Thoracic aorta (tissue), 2 donors: ENCODE measurements at places on chromosomes 12 and 14. TPM values are rescaled to one million over a fixed set of nuclear protein-coding genes. Genes with fewer than 3 reads are reported as not detected.

The ALDH1L2 gene
- total RNA-seq, result 16.5 TPM

The PAH gene
- total RNA-seq, result not detected

The UBE3B gene
- total RNA-seq, result 41.4 TPM

The DAO gene
- total RNA-seq, result not detected

The OAS2 gene
- total RNA-seq, result 21.2 TPM

The COL2A1 gene
- total RNA-seq, result 0.14 TPM

The KLRG1 gene
- total RNA-seq, result 3.0 TPM

The RPAP3 gene
- 16.8 TPM for total RNA-seq

- no peaks in the 10 kb centered on the region for H3K36me3 ChIP-seq
- peaks cover 20% of the 10 kb centered on the region for H3K4me1 ChIP-seq
- no peak for DNase-seq
- H3K4me3 ChIP-seq, result no peak overlapping the region
- H3K27ac ChIP-seq, result no peak overlapping the region
Measured at GRCh38 chr12:24894879-24895278, 54.0 kb downstream of the BCAT1 start.

GRCh38 chr14:31902945-31903646 lies 174.0 kb upstream of the ARHGAP5 start:
- no peak overlapping the region for H3K27ac ChIP-seq
- H3K36me3 ChIP-seq, result no peaks in the 10 kb centered on the region
- no peaks in the 10 kb centered on the region for H3K27me3 ChIP-seq
- no peak overlapping the region for H3K4me3 ChIP-seq
- no peaks in the 10 kb centered on the region for H3K4me1 ChIP-seq
- no peak for DNase-seq

DNA sequence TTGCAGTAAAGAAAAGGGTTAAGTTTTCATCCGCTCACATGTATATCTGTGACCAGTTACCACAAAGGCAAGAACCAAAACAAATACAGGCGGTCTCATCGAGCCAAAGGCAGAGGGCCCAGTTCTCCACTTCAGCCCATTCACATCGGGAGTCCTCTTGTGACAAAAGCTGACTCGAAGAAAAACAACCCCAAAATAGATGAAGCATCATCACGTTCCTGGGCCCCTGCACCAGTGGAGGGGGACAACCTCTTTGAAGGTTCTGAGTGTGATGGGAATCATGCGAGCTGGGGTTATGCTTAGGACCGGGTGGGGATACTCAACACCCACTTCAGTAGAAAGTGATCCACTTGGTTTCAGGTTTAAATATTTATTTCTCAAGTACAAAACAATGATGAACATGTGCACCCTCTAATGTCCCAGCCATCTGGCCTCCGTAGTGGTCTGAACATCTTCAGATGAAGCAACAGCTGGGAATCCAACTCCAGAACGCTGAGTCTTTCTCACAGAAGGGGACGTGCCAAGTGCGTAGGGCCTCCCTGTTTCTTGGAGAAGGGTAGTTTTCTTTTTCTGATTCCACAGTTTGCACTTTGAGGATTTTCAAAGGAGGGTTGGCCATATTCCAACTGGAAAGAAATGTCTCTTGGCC lies 8.4 kb downstream of the GSC start:
- no peak overlapping the region for H3K4me3 ChIP-seq
- no peak overlapping the region for H3K27ac ChIP-seq
- H3K4me1 ChIP-seq, result no peaks in the 10 kb centered on the region
- H3K27me3 ChIP-seq, result no peaks in the 10 kb centered on the region

- DNase-seq, result no peak
- H3K27me3 ChIP-seq, result no peaks in the 10 kb centered on the region
- peak overlapping the region; percentile 60 for H3K4me3 ChIP-seq
- H3K36me3 ChIP-seq, result no peaks in the 10 kb centered on the region
Measured at GRCh38 chr12:15688838-15689625, 100.2 kb downstream of the EPS8 start.

GRCh38 chr12:84995641-84996040 lies 40.4 kb downstream of the TSPAN19 start:
- DNase-seq, result no peak
- no peaks in the 10 kb centered on the region for H3K27me3 ChIP-seq
- no peaks in the 10 kb centered on the region for H3K4me1 ChIP-seq
- no peak overlapping the region for H3K27ac ChIP-seq

DNA sequence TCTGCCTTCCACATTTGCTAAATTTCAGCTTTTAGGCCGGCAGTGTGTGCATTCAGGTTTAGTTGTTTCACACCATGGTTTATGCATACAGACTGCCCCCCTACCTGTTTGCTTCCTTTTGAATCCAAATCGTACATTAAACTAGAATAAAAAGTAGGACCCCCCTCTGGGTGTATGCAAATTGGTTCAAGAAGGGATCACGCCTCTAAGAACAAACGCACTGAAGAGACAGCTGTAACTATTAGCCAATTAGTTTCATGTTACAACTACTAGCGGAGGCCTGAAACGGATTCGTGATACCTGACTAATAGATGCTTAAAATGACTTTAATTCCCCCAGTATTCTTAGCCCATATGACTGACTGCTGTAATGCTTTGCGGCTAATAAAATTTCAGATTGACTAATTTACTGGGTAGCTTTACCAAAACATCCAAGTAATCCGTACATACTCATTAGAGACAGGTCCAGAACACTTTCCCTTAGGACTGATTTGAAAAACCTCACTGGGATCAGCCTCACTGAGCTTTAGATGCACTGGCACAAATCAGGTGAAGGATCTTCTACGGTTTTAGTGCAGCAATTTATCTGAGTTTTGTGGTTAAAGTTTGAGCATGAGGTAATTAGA lies 411.8 kb downstream of the NPAS3 start:
- H3K27ac ChIP-seq, result no peak overlapping the region
- no peaks in the 10 kb centered on the region for H3K36me3 ChIP-seq
- H3K4me3 ChIP-seq, result no peak overlapping the region
- no peaks in the 10 kb centered on the region for H3K27me3 ChIP-seq

GRCh38 chr14:74144789-74145188 lies 60.0 kb downstream of the LIN52 start:
- H3K36me3 ChIP-seq, result no peaks in the 10 kb centered on the region
- H3K4me1 ChIP-seq, result no peaks in the 10 kb centered on the region
- no peak overlapping the region for H3K27ac ChIP-seq
- H3K27me3 ChIP-seq, result no peaks in the 10 kb centered on the region
- DNase-seq, result no peak
- H3K4me3 ChIP-seq, result no peak overlapping the region

- H3K36me3 ChIP-seq, result no peaks in the 10 kb centered on the region
- no peaks in the 10 kb centered on the region for H3K27me3 ChIP-seq
- H3K4me1 ChIP-seq, result peaks cover 12% of the 10 kb centered on the region
- no peak for DNase-seq
- no peak overlapping the region for H3K27ac ChIP-seq
Measured at GRCh38 chr12:28879379-28879778, 269.7 kb upstream of the FAR2 start.

DNA sequence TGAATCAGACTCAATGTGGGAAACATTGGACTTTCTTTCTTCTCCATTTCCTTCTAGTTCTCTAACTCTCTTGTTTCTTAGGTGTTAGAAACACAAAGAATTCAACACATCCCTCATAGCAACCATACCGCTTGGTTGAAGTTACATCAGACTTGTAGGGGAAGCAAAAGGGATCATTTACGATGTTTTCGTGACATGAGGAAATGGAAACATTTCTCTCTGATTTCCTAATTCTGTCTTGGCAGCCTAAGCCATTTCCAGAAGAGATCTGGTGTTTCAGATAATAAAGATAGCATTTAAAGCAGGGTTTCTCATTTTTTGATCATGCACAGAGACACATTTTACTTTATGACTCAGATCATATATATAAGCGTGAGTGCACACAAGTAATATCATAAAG lies 202.0 kb downstream of the TMEM132C start:
- H3K27me3 ChIP-seq, result no peaks in the 10 kb centered on the region
- no peak overlapping the region for H3K27ac ChIP-seq
- no peak overlapping the region for H3K4me3 ChIP-seq
- no peaks in the 10 kb centered on the region for H3K36me3 ChIP-seq
- DNase-seq, result no peak

DNA sequence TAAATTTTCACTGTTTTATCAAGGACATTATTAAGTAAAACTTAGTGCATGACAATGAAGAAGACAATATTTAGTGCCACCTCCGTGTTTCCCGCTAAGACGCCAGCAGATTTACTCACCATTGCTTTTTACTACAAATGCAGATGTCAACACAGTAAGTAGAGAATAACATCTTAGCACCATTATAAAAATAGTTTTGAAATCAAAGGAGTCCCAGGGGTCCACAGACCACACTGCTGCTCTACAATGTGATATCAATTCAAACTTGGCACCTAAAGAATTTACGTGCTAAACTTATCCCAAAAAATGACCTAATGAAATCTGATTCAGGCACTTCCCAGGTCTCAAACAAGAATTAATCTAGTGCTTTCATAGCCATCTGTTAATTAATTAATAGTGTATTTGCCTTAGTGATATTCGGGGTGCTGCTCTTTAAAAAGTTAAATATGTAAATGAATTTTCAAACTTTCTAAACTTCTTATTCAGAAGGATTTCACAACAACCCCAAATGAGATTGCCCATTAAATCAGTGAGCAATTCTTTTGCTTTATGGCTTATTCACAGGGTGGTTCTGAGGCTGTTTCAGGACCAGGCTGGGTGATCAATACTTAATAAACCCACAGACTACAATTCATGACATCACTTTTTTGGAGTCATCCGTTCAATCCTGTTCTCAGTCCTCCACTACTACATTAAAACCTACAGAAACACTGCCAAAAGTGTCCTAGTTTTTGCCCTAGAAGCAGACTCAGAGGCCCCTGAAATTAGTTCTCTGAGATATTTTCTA lies 161.3 kb upstream of the LMNTD1 start:
- no peak for DNase-seq
- H3K36me3 ChIP-seq, result no peaks in the 10 kb centered on the region
- H3K4me3 ChIP-seq, result no peak overlapping the region
- H3K27me3 ChIP-seq, result no peaks in the 10 kb centered on the region

DNA sequence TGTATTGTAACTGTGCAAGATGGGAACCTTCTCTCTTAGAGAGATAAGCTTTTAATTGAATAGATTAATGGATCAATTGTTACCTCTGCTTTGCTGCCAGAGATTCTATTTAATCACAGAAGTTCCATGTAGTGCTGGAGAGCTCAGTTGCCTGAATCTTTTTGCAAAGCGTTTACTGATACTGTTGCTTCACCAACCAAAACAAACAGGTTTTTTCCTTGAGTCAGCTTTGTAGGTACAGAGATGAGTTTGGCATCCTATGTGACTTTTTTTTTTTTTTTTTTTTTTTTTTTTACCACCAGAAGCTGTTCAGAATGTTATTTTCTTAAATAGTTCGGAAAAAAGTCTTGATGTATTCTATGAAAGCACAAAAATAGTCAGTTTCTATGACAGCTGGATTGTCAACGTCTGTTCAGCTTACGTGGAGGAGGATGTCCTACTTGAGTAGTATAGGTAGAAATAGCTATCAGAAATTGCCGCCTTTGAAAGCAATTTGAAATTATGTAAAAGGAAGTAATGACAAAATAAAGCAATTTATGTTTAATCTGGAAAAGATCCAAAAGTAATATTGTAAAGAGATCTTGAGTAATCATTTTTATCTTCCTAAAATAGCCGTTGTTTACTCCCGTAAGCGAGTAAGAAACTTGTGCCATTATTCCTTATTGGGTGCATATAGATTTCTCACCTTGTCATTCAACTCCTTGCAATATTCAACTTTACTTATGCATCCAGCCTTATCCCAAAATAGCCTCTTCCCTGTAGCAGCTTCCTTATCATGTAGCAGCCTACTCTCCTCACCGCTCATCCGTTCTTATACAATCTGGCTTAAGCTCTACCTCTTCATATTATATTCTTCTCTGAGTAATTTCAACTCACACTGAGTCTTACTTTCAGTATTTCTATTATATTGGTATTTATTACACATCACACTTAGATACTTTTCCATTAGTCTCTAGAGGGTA lies 5.2 kb downstream of the LRRK2 start:
- H3K36me3 ChIP-seq, result peaks cover 2% of the 10 kb centered on the region
- DNase-seq, result no peak
- H3K27me3 ChIP-seq, result no peaks in the 10 kb centered on the region
- H3K27ac ChIP-seq, result no peak overlapping the region

- H3K4me1 ChIP-seq, result no peaks in the 10 kb centered on the region
- H3K4me3 ChIP-seq, result no peak overlapping the region
- no peaks in the 10 kb centered on the region for H3K27me3 ChIP-seq
- no peaks in the 10 kb centered on the region for H3K36me3 ChIP-seq
- H3K27ac ChIP-seq, result no peak overlapping the region
Measured at GRCh38 chr14:96177766-96178375, 26.8 kb upstream of the BDKRB2 start.

GRCh38 chr12:128178966-128179365 lies 88.0 kb upstream of the TMEM132C start:
- no peaks in the 10 kb centered on the region for H3K36me3 ChIP-seq
- H3K4me3 ChIP-seq, result no peak overlapping the region
- H3K4me1 ChIP-seq, result no peaks in the 10 kb centered on the region
- H3K27ac ChIP-seq, result no peak overlapping the region

DNA sequence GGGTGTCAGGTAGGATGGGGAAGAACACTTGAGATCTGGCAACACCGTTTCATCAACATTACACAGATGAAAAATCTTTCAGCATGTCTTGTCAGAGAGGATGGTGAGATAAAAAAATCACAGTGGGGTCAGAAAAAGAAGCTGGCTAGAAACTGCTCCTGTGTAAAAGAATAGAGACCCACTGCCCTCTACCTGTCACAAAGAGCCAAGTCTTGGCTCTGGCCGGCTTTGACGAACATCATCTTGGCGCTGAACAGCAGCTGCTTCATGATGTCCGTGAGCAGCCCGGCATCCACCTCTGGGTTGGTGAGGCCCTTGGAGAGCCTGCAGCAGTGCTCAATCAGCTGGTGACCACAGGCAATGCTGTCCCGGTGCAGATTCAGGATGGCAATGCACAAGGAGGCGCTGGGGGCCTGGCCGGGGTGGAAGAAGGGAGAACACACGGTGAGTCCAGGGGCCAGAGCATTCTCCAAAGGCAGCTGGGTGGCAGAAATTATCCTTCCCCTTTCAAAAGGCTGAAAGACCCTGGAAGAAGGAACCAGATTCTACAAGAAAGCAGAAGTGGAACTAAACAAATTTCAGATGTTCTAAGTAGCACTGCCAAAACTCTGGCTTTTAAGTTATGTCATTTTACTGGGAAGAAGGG lies 50.2 kb downstream of the ZFYVE26 start:
- H3K4me3 ChIP-seq, result no peak overlapping the region
- no peaks in the 10 kb centered on the region for H3K4me1 ChIP-seq
- H3K27ac ChIP-seq, result no peak overlapping the region
- no peak for DNase-seq
- no peaks in the 10 kb centered on the region for H3K27me3 ChIP-seq

DNA sequence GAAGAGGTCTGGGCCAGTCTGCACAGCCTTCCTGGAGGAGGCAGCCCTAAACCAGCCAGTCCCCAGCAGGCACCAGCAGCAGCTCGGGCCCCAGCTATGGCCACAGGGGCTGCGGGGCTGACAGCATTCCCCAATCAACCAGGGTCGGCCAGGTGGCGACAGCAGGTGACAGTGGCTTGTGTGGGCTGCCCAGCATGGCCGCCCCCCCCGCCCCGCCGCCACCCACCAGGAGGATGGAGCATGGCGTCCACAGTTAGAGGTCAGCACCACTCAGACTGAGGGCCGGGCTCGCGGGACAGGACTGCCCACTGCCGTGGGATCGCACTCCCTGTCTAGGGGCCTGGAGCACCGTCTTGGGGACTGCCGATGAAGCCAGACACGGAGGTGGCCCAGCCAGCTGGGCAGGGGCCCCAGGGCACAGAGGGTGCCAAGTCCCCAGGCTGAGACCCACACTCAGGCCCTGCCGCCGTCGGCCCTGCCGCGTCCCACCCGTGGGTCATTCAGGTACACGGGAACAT lies 15.0 kb downstream of the AKT1 start:
- no peak for DNase-seq
- peaks cover 13% of the 10 kb centered on the region for H3K4me1 ChIP-seq
- H3K27me3 ChIP-seq, result no peaks in the 10 kb centered on the region
- H3K4me3 ChIP-seq, result no peak overlapping the region
